HFFc6 (cell line): ENCODE measurements at places on chromosomes 2 and 18. TPM values are rescaled to one million over a fixed set of nuclear protein-coding genes. Genes with fewer than 3 reads are reported as not detected.

GRCh38 chr2:152243761-152244640 lies 68.4 kb upstream of the STAM2 start:
- no peak for DNase-seq

- no peak for DNase-seq
These were observed 157.3 kb downstream of the ACKR3 start for GRCh38 chr2:236726701-236727450.

DNA sequence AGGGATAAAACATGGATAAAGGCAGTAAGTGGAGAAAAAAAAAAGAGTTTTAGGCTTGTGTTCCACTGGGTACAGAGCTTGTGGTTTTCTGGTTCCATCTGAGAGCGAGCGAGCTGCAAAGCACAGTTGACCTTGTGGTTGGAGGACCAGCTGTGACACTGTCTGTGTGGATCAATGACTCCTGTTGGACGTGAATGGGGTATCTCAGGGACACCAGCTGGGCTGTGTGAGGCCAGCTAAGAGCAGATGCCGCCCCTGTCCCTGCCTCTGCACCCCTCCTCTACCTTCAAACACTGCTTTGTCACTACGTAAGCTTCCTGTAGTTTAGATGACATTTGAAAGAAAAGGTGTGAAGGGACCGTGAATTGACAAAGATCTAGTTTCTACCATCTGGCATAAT lies 67.8 kb downstream of the QPCT start:
- no peak for DNase-seq

DNA sequence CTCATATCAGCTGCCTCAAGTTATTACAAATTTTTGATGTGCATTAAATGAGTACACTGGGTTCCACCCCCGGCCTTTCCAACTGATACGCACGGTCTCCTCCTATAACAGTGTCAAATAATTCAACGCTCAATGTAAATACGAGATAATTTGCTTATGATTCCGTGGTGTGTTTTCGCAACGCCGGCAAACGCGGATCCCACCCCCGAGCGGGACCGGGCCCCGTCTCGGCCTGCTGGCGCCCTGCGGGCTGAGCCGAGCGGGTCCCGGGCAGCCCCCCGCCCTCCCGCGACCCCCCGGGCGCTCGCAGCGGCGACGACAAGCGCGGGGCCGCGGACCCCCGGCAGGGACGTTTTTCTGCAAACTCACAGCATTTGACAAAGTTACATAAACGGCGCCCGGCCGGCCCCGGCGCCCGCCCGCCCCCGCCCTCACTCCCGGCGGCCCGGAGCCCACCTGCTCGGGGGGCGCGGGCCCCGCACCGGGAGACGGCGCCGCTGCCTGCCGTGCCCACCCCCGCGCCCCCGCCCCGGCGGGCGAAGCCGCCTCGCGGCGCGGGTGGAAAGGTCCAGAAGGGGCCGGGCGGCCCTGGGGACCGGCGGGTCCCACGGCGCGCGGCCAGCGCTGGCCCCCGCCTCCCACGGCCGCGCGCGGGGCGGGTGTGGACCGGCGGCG lies 762 bp downstream of the HDAC4 start:
- DNase-seq: no peak

GRCh38 chr2:175823002-175823706 lies 178.9 kb downstream of the LNPK start:
- DNase-seq: no peak

GRCh38 chr2:213751446-213751845 lies 467.2 kb downstream of the SPAG16 start:
- DNase-seq: no peak

- DNase-seq: peak; percentile 73
These were observed 488.3 kb downstream of the DLGAP1 start for GRCh38 chr18:3966642-3967358.

- no peak for DNase-seq
These were observed 267.7 kb downstream of the BCL11A start for GRCh38 chr2:60285626-60286316.

DNA sequence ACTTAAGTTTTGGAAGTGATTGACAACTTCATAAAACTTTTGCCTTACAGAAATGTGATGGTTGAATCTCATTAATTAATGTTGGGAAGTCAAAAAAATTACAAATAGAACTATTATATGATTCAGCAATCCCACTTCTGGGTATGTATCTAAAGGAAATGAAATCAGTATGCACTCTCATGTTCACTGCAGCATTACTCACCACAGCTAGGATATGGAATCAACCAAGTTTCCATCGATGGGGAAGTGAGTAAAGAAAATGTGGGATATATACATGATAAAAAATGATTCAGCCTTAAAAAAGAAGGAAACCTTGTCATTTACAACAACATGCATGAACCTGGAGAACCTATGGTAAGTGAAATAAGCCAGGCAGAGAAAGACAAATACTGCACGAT lies 112.4 kb upstream of the WDR75 start:
- peak; percentile 40 for DNase-seq

GRCh38 chr18:75253784-75254183 lies 43.2 kb downstream of the TSHZ1 start:
- no peak for DNase-seq

DNA sequence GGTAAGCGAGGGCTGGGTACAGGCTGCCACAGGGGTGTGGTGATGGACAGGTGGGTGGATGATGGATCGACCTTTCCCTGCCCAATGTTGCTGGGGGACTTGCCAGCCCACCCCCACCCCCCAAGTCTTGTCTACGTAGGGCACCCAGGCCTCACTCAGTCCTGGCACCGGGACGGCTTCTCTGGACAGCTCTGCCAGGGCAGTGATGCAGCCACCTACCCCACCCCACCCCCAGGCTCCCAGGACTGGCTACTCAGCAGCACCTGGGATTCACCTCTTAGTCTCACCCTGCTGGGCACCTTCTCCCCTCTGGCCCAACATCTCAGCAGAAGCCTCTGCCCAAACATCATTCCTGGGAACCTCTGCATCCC lies 55.7 kb downstream of the ANKMY1 start:
- no peak for DNase-seq

DNA sequence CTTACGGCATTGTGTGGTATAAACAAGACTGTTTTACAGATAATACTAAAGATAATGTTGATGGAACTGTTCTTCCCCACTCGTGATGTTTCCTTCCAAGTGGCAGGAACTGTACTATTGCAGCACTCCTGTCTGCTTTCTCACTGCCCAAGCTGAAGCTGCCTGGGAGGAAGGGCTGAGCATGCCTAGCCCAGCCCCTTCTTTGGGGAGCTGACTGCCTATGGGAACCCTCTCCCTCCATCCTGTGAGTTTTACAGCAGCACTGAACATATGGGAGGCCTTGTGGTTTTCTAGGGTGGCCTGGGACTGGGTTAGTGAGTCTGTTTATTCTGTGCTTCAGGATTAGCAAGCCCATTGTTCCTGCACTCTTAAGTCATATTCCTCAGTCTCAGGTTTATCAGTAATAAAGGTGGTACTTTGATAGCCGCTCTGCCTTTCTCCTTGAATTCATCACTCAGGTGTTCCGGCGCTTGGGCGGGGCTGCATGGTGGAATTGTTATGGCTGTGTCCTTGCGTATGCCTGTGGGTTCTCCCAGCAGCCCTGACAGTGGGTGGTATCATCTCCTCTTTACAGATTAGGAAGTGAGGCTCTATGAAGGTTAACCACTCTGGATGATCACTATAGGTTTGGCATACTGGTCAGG lies 379.7 kb downstream of the PTPRM start:
- DNase-seq: peak; percentile 78

- no peak for DNase-seq
These were observed 30.8 kb downstream of the ATP6V1C2 start for GRCh38 chr2:10752236-10752635.

DNA sequence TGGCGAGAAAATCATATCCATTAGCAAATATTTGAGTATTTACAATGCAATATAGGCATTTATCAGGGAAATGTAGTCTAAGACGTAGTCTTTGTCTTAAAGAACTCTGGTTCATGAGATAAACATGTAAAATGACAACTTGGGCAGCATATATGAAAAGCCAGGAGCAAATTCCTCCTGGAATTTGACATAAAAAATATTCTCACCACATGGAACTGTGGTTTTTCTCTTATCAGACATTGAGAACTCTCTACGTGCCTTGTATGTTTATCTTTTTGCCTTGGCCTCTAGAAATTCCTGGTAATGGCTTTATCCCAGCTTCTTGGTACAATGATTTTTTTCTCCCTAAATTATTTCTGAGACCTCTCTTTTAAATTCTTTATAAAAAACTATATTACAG lies 2.8 kb downstream of the MAPK4 start:
- DNase-seq: no peak

DNA sequence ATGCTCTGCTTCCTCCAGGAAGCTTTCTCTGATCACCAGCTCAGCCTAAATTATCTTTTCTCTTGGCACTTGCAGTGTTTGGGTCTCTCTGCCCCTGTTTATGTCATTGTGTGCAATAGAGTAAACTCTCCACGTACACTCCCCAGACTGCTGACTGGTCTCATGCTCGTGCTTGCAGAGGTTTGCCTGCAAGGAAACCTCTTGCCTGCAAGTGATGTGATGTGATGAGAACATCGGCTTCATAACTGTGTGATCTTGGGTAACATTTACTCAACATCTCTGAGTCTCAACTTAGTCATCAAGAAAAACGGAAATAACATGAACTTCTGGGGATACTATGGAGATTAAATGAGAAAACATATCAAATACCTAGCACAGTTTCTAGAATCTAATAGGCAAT lies 92.3 kb downstream of the BIN1 start:
- DNase-seq: peak; percentile 92

- DNase-seq: no peak
These were observed 77.5 kb upstream of the ZFP36L2 start for GRCh38 chr2:43303889-43304288.

The TANC1 gene
- total RNA-seq: 22.4 and 27.0 TPM in 2 replicates

The HRH4 gene
- not detected in 3 replicates for total RNA-seq
